ENCODE measurements at places on chromosomes 4 and X.
A peak's percentile ranks its signal among the peaks of the same experiment; 100 is the strongest.

DNA sequence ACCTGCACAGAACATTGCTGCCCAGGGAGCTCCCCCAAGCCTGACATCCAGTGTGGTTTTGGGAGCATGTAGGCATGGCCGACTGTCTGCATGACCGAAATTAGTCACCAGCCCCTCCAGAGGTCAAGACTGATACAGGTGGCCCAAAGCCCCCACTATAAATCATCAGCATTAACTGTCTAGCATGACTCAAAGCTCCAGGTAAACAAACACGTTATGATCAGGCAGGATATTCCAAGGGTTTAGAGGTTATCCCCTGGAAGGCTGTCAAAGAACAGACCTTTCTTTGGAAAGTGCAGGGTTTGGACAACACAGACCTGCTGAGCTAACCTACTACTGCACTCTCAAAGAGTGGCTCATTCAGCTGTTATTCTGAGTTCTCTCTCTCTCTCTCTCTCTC is 2.1 kb upstream of the FAM9A start:
- H3K4me1 ChIP-seq, result no peaks in the 10 kb centered on the region
- no peak overlapping the region for H3K27ac ChIP-seq
- no peak overlapping the region for H3K4me3 ChIP-seq
- no peaks in the 10 kb centered on the region for H3K36me3 ChIP-seq
- H3K27me3 ChIP-seq, result no peaks in the 10 kb centered on the region

DNA sequence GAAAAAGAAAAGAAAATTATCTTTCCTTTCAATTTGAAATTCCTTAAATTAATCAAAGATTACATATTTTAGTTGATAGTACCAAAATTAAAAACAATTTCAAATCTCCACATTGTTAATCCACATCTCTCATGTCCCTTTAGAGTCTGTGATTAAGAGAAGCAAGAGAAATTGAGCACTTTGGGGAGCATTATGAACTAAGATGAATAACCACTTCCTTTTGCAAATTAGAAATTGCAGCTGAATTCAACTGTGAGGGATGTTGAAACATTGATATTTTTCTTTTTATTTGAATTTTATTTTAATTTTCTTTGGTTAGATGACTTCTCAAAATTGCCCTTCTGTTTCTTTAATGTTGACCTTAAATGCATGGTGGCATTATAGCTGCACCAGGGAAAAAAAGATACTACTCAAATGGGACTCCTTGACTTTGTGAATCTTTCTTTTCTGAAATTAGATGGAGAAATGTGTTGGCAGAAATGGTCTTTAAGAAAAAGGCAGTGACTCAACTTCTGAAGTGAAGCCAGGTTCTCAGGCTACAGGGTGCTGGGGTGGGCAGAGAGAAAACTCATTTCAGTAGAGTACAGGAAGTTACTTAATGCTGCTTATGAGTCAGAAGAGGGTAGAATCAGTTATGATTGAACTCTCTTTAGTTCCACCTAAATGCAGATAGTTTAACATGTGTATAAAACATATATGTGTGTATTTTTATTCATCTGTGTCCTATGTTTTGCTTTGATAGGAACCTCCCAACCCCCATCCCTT is 92.0 kb upstream of the TNIP3 start:
- H3K4me3 ChIP-seq, result no peak overlapping the region
- DNase-seq, result no peak
- no peaks in the 10 kb centered on the region for H3K27me3 ChIP-seq
- H3K4me1 ChIP-seq, result no peaks in the 10 kb centered on the region

DNA sequence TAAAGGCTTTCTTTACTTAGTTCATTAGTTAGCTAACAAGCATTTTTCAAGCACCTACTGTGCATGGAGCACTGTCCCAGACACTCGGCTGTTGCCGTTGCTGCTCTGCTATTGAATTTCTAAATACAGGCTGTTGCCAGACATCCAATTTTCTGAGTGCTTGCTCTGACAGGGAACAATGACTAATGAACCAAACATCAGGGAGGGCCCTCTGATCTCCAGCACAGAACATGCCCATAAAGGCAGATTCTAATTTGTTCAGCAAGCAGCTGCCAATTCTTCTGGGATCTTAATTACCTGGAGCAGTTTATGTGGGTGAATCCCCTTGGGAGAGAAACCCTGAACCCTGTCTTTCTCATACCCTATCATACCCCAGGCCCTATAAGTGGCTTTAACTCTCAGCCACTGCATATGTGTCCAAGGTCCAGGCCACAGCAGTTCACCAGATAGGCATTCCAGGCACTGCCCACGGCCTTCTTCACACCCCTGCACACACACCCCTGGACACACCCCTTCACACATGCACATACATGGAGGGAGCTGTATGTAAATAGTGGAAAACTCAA is 27.9 kb downstream of the TSC22D3 start:
- no peak for DNase-seq
- H3K4me3 ChIP-seq, result no peak overlapping the region
- H3K4me1 ChIP-seq, result peaks cover 31% of the 10 kb centered on the region
- no peaks in the 10 kb centered on the region for H3K27me3 ChIP-seq
- no peaks in the 10 kb centered on the region for H3K36me3 ChIP-seq
- H3K27ac ChIP-seq, result peak overlapping the region; percentile 67

- H3K27me3 ChIP-seq, result no peaks in the 10 kb centered on the region
- no peak for DNase-seq
- H3K4me3 ChIP-seq, result no peak overlapping the region
- H3K36me3 ChIP-seq, result no peaks in the 10 kb centered on the region
- no peak overlapping the region for H3K27ac ChIP-seq
Observed at GRCh38 chrX:41779030-41779564, 55.1 kb downstream of the GPR82 start.

DNA sequence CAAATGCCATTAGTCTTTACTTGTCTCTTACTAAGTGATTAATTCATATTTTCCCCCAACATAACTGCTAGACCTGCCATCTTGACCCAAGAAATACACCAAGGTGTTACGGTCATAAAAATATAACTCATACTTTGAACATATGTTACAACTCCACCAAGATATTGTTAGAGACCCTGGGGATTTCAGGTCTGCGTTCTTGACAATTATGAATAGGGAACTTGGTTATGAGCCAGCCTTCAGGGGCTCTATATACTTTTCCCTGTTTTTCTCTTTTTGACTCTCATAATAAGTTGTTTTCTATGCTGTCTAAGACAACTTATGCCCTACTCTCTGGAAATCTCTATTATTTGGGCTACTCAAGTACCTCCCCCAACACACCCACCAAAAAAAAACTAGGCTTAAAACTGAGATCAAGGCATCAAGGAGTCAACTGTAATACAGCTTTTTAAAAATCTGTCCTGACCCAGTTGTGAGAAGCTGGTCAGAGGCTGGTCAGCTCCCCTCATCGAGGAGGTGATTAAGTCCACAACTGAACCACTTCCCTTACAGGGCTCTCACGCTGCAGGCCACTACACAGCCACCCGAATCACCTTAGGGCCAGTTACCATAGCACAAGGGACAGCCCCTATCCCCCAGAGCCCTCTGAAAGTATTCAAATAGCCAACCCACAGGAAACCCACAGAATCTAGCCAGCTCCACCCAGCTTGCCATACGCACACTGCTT is 10.5 kb upstream of the TLR3 start:
- H3K27ac ChIP-seq, result no peak overlapping the region
- no peaks in the 10 kb centered on the region for H3K36me3 ChIP-seq
- no peak overlapping the region for H3K4me3 ChIP-seq
- no peak for DNase-seq

- H3K36me3 ChIP-seq, result no peaks in the 10 kb centered on the region
- no peak overlapping the region for H3K4me3 ChIP-seq
- H3K27me3 ChIP-seq, result no peaks in the 10 kb centered on the region
- no peaks in the 10 kb centered on the region for H3K4me1 ChIP-seq
Observed at GRCh38 chr4:106851726-106852125, 184.4 kb downstream of the DKK2 start.

GRCh38 chr4:159410076-159410777 is 307.3 kb downstream of the RAPGEF2 start:
- no peaks in the 10 kb centered on the region for H3K27me3 ChIP-seq
- DNase-seq, result no peak
- H3K27ac ChIP-seq, result no peak overlapping the region
- H3K4me1 ChIP-seq, result no peaks in the 10 kb centered on the region
- no peak overlapping the region for H3K4me3 ChIP-seq
- no peaks in the 10 kb centered on the region for H3K36me3 ChIP-seq

DNA sequence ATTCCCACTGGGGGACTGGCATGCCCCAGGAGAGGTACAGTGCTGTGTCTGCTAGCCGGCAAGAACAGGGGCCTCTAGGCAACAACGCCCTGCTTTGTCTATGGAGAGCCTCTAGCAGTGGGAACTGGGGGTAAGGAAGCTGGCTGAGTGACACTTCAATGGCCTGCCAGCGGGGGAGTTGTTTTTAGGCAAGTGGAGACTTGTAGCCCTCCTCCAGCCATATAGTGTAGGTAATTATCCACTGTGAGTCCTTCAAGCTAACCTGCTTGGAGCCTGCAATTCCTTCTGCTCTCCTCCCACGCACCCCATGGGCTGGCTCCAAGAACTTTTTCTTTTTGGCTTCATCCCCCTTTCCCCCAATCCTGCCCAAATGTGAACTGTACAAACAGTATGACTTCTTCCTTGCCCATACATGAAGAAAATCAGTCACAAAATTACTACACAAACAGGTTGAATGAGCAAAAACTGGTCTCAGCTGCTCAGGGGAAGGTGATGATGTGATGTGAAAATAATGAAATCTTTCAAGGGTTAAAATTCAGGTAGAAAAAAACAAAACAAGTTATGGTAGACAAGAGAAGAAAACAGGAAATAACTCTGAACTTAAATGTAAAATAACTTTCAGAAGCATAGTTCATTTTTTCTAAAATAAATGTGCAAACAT is 33.1 kb downstream of the LEF1 start:
- H3K27me3 ChIP-seq, result no peaks in the 10 kb centered on the region
- no peak overlapping the region for H3K4me3 ChIP-seq
- H3K4me1 ChIP-seq, result no peaks in the 10 kb centered on the region
- no peaks in the 10 kb centered on the region for H3K36me3 ChIP-seq
- H3K27ac ChIP-seq, result no peak overlapping the region
- DNase-seq, result no peak

DNA sequence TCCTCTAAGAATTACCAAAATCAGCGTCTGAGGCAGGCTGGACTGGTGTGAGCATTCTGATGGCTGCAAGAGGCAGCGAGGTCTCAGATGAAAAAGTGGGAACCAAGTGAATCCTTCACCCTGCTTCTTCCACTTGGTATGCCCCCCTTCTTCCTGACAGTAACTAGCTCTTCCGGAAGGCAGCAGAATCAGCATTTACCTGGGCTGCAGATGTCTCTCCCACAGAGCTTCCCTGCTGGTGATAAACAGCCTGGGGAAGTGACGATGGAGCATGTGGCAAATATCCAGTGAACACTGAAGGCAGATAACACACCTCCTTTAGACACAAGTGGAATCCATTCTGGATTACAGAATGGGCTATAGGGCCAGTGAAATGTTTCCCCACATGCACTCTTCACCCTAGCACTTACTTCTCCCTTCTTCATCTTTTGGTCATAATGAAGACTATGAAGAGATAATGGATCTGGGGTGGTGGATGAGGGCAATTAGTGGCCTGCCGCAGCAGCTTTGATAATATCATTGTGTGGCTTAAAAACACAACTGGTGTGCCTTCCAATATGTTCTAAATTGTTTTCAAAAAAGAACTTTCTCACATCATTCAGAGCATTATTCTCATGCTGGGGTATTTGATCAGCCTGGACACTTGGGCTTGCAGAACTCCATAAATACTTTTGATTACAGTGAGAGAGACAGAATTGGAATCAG is 60.8 kb upstream of the TBC1D9 start:
- H3K4me3 ChIP-seq, result no peak overlapping the region
- H3K36me3 ChIP-seq, result no peaks in the 10 kb centered on the region
- H3K4me1 ChIP-seq, result no peaks in the 10 kb centered on the region

GRCh38 chr4:116847616-116848015 is 237.8 kb downstream of the TRAM1L1 start:
- H3K4me1 ChIP-seq, result no peaks in the 10 kb centered on the region
- H3K27ac ChIP-seq, result no peak overlapping the region
- DNase-seq, result no peak
- no peak overlapping the region for H3K4me3 ChIP-seq
- H3K36me3 ChIP-seq, result no peaks in the 10 kb centered on the region
- no peaks in the 10 kb centered on the region for H3K27me3 ChIP-seq

DNA sequence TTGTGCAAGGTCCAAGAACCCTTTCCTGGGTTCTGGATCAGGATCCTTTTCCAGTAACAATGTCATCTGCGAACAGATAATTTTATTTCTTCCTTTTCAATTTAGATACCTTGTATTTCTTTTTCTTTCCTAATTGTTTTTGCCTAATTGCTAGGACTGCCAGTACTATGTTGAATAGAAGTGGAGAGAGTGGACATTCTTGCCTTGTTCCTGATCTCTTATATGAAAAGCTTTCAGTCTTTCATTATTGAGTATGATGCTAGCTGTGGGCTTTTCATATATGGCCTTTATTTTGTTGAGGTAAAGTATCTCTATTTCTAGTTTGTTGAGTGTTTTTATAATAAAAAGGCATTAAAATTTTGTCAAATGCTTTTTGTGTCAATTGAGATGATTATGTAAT is 42.2 kb upstream of the SPP1 start:
- DNase-seq, result no peak
- H3K27me3 ChIP-seq, result no peaks in the 10 kb centered on the region
- H3K27ac ChIP-seq, result no peak overlapping the region
- H3K4me3 ChIP-seq, result no peak overlapping the region
- no peaks in the 10 kb centered on the region for H3K4me1 ChIP-seq

DNA sequence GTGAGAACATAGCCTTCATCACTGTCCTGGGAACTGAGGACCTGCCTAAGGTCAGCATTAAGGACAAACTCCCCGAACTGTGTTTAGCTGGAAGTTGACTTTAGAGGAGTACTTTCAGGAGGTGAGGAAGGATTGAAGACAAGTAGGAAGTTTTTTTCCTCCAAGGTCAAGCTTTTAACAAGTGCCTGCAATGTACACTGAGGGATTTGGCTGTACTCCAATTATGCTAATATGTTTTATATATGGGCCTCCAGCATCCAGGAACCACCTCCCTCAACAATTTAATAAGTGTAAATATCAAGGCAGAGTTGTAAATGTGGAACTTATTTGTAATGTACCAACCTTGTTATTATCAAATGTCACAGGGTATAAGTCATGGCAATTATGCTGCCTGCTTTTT is 726.2 kb downstream of the RPA4 start:
- no peaks in the 10 kb centered on the region for H3K27me3 ChIP-seq
- no peaks in the 10 kb centered on the region for H3K36me3 ChIP-seq
- H3K4me1 ChIP-seq, result no peaks in the 10 kb centered on the region
- H3K27ac ChIP-seq, result no peak overlapping the region
- no peak overlapping the region for H3K4me3 ChIP-seq

- H3K4me3 ChIP-seq, result no peak overlapping the region
- no peak for DNase-seq
- H3K27me3 ChIP-seq, result no peaks in the 10 kb centered on the region
- no peaks in the 10 kb centered on the region for H3K4me1 ChIP-seq
- no peak overlapping the region for H3K27ac ChIP-seq
Observed at GRCh38 chrX:154654372-154654771, 993 bp upstream of the CTAG2 start.

DNA sequence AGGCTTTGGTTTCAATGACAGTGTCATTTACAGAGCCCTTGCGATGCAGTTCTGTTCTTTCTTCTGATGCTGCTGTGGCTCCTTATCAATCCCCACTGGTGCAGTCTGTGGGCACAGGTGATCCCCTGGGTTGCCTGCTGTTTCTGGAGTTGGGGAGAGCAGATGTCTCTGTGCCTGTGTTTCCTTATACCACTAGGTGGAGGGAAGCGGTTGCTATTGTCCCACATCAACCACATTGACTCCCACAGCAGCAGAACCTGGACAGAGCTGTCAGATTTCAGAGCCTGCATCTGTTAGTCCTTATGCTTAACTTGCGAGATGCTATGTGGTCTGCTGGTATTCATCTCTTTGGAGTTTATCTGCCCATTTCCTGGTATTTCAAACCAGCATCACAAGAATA is 57.7 kb downstream of the NEIL3 start:
- no peak overlapping the region for H3K4me3 ChIP-seq
- no peaks in the 10 kb centered on the region for H3K4me1 ChIP-seq
- H3K36me3 ChIP-seq, result no peaks in the 10 kb centered on the region
- H3K27ac ChIP-seq, result no peak overlapping the region

Data from suprapubic skin (tissue), 4 donors.